ENCODE measurements at places on chromosomes 7 and 10. TPM values are rescaled to one million over a fixed set of nuclear protein-coding genes. Genes with fewer than 3 reads are reported as not detected.

DNA sequence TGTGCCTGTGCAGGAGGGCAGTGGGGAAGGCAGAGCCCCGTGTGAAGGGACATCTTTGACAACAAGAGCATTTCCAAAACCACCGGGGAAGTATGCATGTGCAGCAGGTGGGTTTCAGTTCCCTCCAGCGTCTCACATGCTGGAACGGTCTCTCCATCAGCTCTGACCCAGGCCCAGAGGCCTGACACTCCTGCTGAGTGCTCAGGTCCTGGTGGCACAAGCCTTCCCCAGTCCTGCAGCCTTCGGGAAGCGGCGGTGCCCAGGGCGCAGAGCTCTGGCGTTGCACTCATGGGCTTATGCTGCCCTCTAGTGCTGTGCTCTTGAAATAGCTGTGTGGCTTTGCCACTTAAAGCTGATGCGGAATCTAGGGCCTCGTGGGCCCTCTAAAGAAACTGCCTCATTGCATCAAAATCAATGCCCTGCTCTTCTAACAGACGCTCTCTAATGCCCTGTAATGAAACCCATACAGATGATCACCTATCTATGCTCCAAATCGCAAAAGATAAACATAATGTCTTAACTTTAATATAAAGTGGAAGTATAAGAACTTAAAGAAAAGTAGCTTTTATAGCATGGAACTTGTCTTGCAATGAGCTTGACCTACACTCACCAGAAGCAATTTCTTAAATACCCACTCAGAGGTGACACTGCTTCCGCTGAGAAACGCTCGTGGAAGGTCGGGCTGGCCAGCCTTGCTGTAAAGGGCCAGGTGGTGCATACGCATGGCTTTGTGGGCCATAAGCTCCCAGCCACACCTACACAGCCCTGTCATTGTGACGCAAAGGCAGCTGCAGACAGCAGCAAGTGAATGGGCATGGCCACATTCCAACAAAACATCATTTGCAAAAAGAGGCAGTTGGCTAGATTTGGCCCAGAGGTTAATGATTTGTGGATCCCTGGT lies 38.6 kb downstream of the CLRN3 start:
- DNase-seq = peak; percentile 81

GRCh38 chr7:37728747-37729146 lies 45.2 kb downstream of the GPR141 start:
- DNase-seq = peak; percentile 4

DNA sequence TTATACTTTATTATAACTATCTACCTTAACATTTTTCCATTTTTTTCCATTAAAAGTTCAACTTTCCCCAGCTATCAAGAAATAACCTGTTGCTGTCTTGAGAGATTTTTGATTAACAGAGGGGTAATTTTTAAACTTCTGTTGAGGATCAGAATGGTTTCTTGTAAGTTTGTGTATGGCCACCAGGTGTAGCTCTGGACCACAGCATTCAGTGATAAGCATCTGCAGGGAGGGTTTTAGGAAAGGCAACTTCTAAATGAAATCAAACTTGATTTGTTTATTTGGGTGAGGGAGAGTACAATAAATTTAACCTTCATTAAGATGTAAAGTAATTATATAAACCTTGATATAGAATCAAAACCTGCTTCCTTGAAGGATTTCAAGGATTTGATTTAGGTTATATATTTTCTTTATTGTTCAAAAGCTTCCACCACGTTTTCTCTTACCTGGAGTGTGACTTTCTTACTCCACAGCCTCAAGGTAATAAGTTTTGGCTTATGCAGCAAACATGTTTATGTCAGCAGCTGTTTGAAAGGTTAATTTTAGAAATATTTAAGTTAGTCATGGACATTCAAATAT lies 153.3 kb downstream of the STK31 start:
- peak; percentile 23 for DNase-seq

DNA sequence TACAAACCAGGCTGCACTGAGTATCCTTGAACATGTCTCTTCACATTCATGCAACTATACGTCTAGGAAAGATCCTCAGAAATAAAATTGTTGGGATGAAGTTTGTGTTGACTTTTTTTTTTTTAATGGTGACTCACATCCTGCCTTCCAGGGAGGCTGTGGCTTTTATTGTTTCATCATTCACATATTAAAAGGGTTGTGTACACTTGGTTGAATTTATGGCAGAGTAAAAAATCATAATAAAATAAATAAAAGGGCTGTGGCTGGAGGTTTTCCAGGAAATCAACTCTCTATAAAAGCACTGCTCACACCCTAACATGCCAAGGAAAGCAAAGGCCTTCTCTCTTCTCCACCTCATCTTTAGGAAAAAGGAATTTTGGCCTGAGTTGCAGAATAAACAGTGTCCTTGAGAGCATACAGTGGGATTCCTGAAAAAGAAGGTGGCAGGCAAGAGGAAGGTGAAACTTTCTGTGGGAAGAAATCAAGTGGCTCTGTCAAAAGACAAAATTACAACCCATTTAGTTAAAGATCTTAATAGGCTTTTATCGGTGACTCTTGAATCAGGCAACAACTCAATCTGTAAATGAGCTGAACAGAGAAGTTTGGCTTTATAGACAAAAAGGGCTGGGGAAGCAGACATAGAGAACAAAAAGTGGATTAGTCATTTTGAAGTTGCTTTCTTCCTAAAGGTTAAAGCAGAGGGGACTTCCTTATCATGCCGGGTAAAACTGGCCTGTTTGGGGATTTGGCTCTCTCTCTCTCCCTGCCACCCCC lies 41.6 kb upstream of the FHIP2A start:
- DNase-seq = peak; percentile 79

DNA sequence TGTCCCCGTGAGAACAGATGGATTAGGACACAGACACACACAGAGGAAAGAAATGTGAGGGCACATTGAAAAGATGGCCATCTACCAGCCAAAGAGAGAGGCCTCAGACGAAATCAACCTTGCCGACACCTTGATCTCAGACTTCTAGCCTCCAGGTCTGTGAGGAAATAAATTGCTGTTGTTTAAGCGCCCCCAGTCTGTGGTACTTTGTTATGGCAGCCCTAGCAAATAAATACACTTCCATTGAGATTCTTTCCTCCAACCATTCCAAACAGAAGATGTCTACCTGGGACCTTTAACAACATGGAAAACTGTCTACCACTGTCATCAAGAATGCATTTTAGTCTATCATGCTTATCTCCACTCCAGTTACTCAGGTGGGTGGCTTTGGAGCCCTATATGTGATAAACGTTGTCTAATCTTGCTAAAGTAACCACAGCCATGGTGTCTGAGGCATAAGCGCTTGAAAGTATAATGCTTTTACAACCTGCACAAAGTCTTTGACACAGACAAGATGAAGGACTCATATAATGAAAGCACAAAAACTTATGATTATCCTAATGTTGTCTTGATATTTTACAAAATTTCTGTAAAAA lies 244.3 kb downstream of the MTERF1 start:
- DNase-seq = peak; percentile 66

DNA sequence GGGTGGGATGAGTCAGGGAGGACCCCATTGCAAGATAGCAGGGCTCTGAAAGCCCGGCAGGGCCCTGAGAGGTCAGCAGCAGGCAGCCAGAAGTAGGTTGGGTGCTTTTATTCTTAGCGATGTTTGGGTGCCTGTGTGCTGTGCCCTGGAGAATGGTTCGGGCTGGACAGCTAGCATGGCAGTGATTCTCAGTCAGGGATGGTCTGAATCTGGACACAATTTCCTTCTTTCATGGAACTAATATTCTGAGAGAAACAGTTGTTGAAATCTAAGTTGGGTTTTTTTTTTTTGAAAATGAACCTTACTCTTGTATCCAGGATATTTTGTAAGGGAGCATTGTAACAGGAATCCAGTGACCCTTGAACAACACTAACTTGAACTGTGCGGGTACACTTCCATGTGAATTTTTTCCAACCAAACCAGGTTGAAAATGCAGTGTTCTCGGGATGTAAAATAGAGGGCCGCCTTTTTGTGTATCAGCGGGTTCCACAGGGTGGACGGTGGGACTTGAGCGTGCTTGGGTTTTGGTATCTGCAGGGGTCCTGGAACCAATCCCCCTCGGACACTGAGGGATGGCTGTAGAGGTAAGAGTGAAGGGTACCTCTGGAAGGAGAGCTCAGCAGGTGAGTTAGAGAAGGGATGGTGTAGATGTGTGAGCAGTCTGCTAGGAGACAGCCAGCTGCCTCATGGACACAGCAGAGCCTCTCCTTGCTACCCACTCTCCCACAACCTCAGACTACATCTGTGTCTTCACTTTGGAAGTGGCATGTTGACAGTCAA lies 12.5 kb downstream of the CCNY start:
- no peak for DNase-seq

DNA sequence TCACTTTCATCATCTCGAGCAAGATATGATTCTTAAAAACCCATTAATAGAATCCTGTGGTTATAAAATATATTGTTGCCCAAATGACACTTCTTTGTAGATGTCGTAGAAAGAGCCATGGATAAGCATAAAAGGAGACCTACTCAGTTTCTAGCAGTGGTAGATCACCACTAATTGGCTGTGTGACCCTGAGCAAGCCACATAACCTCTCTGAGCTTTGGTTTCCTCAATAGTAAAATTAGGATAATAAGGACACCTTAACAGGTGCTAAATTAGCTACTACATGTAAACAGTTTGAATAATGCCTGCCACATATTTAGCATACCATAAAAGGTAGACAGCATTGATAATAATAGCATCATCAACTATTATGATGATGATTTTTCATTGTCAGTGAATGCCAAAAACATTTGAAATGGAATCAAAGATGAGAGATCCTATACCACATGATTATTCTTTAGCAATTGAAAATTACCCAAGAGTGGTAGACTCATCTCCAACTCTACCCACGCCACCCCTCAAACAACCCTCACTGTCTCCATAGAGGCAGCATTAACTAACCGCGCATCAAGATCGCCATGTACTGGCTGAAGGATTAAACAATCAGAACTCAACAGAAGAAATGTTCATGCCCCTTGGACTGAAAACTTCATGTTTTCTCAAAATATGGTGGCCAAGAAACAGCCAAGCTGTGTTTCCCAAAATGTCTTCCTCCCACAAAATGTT lies 45.8 kb downstream of the CHST15 start:
- no peak for DNase-seq

- peak; percentile 20 for DNase-seq
Measured at GRCh38 chr7:44445986-44446671, 44.3 kb downstream of the NUDCD3 start.

GRCh38 chr10:89710753-89711152 lies 9.4 kb downstream of the KIF20B start:
- DNase-seq = peak; percentile 4

GRCh38 chr10:127354255-127354654 lies 157.9 kb upstream of the INSYN2A start:
- no peak for DNase-seq

DNA sequence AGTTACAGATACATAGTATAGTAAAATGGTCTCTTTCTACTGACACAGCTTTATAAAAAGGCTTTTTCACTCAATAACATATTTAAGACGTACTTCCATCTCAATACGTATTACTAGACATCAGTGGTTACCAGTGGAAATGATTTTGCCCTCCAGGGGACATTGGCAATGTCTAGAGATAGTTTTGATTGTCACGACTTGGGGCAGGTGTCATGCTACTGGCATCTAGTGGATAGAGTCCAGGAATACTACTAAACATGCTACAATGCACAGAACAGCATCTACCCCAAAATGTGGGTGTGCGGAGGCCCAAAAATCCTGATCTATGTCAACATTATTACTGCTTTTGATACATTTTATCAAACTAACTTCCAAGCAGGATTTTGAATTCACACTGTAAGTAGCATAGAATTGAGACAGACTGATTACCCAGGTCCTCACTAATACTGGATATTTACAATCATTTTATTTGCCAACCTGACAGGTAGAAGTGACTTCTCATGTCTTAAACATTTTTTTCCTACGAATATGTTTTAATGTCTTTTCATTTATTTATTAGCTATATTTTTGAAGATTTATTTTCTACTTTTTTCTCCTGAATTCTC lies 53.8 kb downstream of the HGF start:
- peak; percentile 21 for DNase-seq

DNA sequence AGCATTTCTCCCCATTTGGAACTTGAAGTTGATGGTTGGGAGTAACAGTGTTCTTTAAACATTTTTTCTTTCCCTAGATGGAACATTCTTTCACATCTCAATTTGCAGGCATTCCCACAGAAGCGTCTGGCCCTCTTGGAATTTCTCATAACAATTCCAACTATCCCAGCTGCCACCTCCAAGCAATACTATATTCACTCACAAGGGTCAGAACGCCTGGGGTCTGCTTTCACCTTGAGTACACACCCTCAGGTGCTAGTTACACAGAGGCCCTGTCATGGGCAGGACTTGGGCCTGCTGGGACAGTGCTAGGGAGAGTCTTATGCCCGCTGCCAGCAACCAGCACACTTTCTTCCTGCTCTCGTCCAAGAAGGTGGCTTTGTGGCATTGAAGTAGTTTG lies 136.5 kb downstream of the JCAD start:
- no peak for DNase-seq

DNA sequence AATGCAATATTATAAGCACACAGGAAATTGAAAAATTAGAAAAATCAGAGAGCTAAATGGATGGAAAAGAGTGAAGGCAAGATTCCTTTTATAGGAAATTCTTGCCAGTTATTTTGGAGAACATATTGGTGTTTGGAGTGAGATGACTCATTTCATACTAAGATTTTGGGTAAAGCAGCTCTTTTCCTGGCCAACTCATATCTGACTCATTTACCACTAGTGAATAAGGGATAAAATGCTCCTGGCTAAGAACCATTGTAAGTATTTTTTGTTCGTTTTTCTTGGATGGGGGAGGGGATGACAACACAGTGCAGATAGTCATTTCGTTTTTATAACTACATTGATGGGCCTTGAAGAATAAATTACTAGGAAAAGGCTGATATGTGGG lies 139.3 kb downstream of the TWIST1 start:
- peak; percentile 86 for DNase-seq

GRCh38 chr10:102540023-102540422 lies 36.3 kb downstream of the SUFU start:
- peak; percentile 64 for DNase-seq

- no peak for DNase-seq
Measured at GRCh38 chr7:2517026-2517425, 2.5 kb upstream of the LFNG start.

The LDB3 gene
- total RNA-seq = not detected

The EDRF1 gene
- total RNA-seq = 9.4 TPM

The CTAGE15 gene
- total RNA-seq = not detected

The ZNF727 gene
- 0.60 TPM for total RNA-seq

The BAIAP2L1 gene
- 0.22 TPM for total RNA-seq

The LAMTOR4 gene
- total RNA-seq = 96.6 TPM

The CDH23 gene
- under 0.01 TPM for total RNA-seq

The CBX3 gene
- total RNA-seq = 95.0 TPM
